ENCODE measurements at places on chromosomes 3 and 15.

DNA sequence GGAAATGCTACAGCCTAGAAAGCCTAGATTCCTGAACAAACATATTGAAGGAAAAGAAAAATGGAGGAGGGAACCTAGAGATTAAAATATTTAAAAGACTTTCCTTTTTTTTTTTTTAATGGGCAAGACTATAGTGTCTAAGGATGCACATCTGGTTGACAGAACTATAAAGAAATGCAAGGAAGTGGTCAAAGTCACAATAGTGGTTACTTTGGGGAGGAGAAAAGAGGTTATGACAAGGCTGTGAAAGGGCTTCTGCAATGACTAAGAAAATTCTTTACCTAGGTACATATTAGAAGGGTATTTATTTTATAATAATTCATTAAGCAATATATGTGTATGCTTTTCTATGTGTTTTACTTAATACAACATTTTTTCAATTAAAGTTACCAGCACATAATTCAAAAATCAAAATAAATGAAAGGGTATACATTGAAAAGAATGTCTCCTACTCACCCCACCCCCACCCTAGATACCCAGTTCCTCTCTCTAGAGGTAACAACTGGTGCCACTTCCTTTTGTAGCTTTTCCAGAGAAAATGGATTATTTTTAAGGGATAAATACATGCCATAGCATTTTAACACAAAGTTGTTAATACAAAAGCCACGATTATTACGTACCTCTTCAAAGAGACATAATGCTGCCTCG lies 70.1 kb downstream of the HERC1 start:
- peak; percentile 35 for DNase-seq

- DNase-seq = peak; percentile 30
Observed at GRCh38 chr15:91407269-91407889, 307.3 kb downstream of the SV2B start.

- peak; percentile 11 for DNase-seq
Observed at GRCh38 chr3:33645060-33645647, 72.9 kb downstream of the CLASP2 start.

DNA sequence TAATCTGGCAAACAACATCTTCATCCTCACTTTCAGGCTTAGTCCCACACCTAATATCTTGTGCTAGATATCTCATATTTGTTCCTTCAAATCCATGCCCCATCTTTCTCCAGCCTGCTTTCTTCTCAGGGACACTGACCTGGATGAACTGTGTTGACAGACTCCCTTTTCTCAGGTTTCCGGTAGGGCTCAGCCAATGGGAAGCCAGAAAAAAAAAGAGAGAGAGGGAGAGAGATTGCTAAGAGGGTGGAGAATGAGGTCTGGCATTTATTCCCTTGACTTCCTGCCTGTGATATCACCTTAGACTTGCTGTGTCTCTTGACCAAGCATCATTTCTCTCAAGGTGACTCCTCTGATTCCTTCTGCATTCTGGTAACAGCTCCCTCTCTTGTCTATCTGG lies 145.6 kb upstream of the ABI3BP start:
- DNase-seq = no peak

DNA sequence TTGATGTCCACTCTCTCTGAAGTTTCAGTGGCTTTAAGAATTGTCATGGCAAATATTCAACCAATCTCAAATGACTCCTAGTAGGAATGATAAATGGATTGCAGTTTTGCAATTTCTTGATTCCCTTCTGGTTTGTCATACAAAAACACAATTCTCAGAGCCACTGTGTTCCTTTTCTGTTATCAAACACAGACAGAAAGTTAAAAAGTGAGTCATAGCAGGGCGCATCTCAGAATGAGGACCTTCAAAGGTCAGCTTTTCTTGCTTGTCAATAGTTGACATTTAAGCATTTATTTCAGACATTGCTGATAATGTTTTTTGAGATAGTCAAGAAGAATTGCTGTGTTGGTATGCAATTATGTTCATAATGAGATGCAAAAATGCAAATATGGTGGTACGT lies 405.9 kb downstream of the NR2F2 start:
- DNase-seq = no peak

- no peak for DNase-seq
Observed at GRCh38 chr3:15636028-15636709, 34.6 kb downstream of the BTD start.

DNA sequence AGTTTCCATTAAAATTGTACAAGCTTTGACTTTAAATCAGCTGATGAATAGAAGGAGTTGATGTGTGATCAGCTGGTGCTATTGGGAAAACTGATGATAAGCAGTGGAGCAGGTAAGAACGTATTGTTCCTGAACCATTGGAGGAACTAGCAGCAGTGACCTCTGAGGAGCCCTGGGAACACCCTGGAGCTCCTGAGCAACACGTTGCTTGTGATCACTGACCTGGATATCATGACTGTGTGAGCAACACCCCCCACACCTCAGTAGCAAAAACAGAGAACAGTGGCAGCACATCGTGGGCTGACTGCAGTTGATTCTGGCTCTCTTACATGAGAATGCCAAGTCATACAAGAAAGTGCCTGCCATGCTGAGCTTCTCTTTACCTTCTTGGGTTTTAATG lies 72.9 kb downstream of the BLM start:
- DNase-seq = no peak

GRCh38 chr3:196055240-196055639 lies 26.6 kb downstream of the TFRC start:
- DNase-seq = peak; percentile 53

GRCh38 chr15:98650417-98651035 lies 2.2 kb downstream of the IGF1R start:
- DNase-seq = peak; percentile 54

GRCh38 chr3:15384510-15385237 lies 42.7 kb downstream of the METTL6 start:
- DNase-seq = peak; percentile 46

DNA sequence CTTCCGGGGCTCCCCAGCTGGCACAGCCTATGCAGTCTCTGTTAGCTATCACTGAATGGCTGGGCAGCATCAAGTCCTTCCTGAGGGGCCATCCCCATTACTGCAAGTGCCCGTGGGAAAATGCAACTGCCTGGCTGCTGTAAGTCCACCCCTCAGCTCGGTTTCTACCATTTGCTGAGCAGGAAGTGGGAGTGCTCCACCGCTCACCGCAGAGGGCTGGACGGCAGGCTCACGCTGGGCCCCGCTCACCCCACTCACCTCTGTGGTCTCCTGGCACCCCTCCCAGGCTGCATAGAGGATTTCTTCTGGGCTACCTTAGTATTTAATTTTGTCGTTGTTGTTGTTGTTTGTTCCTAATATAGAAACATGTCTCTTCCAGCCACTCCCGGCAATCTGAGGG lies 270.2 kb downstream of the PLCL2 start:
- no peak for DNase-seq

- no peak for DNase-seq
Observed at GRCh38 chr3:50264383-50264963, 4.5 kb upstream of the SEMA3B start.

DNA sequence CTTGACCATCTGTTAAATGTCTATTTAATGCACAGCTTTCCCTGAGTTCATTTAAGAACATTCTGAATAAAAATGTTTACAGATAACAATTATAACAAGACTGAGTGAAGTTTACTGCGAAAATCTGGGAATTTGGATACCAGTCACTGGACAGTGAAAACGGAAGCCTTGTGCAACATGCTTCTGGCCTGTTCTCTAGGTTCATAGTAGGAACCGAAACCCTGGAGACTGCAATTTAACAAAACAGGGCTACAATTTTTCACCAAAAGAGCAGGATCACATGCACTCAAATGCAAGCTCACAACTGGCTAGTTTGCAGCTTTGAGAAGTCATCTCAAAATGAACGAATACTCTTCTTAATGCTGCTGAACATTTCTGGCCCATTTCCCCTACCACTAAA lies 435.9 kb downstream of the NR2F2 start:
- no peak for DNase-seq

DNA sequence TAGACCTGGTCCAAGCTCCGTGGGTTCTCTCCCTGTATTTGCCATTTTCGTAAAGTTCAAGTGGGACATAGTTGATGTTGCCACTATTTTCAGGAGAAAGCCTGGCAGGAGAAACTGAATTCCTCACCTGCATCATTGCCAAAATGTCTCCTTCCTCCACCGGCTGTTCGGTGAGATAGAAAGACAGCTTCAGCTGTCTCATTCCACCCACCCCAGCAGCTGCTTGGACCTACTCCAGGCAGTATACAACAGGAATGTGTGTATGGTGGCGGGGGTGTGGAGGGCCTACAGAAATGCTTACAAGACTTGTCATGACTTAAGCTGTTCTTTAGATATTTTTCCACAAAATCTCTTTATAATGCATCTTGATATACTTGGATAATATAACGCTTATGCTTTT lies 132.7 kb upstream of the RAP2B start:
- peak; percentile 59 for DNase-seq

DNA sequence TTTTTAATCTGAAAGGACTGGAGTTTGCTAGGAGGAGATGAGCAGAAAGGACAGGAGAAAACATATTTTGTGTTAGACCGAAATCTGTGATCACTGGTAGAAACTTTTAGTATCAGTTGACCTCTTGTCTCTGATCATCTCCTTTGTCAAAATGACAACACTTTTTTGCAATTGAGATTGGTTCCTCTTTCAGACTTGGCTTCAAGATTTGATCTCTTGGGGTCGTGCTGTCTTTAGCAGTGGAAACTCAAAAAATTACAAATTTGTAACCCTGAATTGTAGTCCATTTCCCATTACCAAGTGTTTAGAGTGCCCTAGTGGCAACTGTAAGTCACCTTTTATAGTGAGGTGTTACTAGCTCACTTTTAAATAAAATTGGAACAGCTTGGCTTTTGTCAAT lies 107.4 kb downstream of the KLHL25 start:
- peak; percentile 59 for DNase-seq

- DNase-seq = no peak
Observed at GRCh38 chr3:124386996-124387595, 343.2 kb upstream of the UMPS start.

DNA sequence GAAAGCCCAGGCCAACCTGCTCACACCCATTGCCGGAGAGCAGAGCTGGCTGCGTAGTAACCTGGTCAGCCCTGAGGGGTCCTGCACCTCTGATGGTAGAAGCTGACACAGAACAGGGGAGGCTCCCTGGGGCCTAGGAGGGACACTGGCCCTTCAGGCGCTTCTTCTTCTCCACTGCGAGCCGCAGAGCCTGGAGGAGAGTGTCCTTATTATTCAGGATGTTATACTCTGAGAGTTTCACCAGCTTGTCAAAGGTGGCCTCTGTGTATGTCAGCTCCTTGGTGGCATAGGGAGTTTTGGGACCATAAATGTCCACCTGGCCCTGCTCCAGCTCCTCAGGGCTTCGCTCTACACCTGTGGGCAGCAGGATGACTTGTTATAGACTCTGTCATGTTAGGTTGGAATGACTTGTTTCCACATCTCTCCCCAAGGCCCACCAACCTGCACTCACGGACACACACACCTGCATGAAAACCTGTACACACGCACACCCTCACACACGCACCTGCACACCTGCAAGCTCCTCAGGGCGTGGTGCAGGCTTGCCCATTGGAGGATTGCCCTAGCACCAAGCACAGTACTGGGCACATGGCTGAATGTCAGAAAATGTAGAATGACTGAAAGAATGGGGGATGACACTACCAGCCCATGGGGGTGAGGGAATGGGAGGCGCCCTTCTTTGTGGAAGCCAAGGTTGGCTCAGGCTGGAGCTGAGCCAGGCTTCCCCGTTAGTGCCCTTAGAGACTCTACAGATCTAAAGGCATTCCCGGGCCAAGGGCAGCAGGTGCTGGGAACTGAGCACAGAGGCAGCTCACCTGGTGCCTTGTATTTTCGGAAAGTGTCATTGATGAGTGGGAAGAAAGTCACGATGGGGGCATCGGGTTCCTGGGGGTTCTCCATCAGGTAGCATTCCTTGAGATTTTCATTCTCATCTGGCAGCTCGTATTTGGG lies 11.5 kb upstream of the EHD4 start:
- no peak for DNase-seq

- peak; percentile 42 for DNase-seq
Observed at GRCh38 chr3:11155341-11156025, 1.2 kb downstream of the HRH1 start.

- no peak for DNase-seq
Observed at GRCh38 chr3:100257586-100257985, 3.2 kb upstream of the TBC1D23 start.

DNA sequence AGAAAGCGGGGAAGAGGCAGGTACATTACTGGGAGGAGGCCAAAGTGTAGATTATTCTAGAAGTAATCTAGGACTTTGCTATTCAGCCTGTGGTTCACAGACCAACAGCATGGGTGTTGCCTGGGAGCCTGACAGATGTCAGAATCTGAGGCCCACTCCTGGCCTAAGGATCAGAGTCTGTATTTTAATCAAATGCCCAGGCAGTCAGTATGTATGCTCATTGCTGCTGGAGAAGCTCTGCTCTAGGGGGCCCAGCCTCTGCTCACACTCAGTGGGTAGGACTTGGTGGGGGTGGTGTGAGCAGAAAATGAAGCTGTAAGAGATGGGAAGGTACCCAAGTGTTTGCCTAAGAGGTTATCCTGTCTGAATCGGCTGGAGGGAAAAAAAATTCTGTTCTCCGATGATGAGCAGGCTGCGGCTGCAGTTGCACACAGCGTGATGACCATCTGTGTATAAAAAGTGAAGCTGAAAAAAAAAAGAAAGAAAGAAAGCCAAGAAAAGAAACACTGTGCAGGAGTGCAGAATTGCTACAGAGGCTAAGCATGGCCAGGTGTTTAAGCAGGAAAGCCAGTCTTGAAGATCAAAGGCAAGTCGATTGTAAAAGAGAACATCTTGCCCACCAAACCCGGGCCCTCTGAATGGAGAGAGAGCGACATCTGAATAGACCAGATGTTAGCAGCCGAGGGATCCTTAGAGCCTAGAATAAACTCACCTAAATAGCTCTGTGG lies 65.2 kb downstream of the EIF4E3 start:
- DNase-seq = no peak

DNA sequence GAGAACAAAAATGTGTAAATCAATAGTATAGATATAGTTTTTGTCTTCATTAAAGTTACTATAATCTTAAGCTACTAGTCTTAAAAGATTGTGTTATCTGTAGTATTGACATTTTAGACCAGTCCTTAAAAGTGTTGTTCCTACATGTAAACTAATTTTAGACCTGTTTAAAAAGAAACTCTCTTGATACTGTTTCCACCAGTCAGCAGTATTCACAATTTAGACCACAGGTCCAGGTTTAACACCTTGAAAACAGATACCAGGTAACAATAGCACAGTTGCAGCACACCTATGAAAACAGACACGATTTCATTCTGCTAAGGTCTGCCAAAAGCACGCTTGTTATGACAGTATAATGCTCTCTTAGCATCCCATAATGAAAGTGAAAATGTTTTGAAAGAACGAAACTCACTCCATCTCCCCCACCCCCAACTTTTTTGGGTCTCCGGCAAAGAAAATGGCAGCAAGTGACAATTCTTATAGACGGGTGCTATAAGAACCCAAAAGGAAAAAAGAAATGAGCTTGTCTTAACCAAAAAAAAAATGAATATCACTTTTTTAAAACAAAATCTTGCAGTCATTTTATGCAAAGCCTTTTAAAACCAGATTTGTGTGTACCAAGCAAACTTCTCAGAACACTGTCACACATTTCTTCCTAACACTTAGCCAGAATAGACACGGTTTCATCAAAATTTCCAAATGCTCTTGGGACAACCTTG lies 1.6 kb downstream of the EIF4E3 start:
- DNase-seq = no peak

Data from hematopoietic multipotent progenitor cell treated with erythropoietin and hydrocortisone succinate and interleukin-3 and kit ligand, for 6 days (in vitro differentiated cells).